Thoracic aorta (tissue), 2 donors: ENCODE measurements at places on chromosomes 2 and 18. TPM values are rescaled to one million over a fixed set of nuclear protein-coding genes. Genes with fewer than 3 reads are reported as not detected.

GRCh38 chr2:4898706-4899105 lies 793.5 kb upstream of the SOX11 start:
- no peaks in the 10 kb centered on the region for H3K27me3 ChIP-seq
- DNase-seq, result no peak
- H3K27ac ChIP-seq, result no peak overlapping the region
- no peaks in the 10 kb centered on the region for H3K36me3 ChIP-seq
- no peak overlapping the region for H3K4me3 ChIP-seq
- no peaks in the 10 kb centered on the region for H3K4me1 ChIP-seq

DNA sequence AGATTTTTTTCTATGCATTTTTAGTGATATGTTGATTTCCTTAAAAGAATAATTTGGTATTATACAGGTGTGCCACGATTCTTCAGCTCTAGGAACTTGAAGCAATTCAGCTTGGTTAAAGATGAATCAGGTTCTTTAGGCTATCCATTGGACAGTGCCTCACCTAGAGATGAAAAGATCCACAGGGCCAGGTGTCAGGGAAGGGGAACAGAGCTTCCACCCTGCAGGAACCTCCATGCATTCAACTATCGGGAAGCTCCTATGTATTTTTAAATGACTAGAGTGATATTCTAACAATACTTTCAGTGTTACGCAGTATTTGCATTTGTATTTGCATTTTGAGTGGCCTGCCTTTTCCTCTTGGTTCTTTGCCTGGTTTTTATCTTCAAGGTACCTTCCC lies 40.2 kb downstream of the PKP4 start:
- H3K4me1 ChIP-seq, result peaks cover 10% of the 10 kb centered on the region
- DNase-seq, result no peak
- no peak overlapping the region for H3K27ac ChIP-seq
- H3K27me3 ChIP-seq, result no peaks in the 10 kb centered on the region
- no peaks in the 10 kb centered on the region for H3K36me3 ChIP-seq

DNA sequence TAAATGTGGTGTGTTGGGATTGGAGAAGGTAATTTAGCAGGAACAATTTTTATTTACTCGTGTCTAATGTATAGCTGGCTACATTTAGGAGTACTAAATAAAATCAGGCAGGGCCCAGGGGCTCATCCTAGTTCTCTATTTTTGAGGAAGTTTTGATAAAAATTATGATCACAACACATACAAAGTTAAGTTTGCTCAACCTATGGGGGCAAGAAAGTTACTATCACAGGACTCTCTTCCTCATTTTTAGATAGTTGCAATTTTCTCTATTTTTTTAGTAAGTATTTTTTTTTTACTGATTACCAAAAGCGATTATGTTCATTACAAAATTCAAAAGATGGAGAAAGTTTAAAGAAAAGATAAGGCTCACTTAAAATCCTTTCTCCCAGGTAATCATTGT lies 60.0 kb upstream of the RPE start:
- no peak overlapping the region for H3K27ac ChIP-seq
- no peak overlapping the region for H3K4me3 ChIP-seq
- no peaks in the 10 kb centered on the region for H3K4me1 ChIP-seq
- H3K27me3 ChIP-seq, result no peaks in the 10 kb centered on the region

DNA sequence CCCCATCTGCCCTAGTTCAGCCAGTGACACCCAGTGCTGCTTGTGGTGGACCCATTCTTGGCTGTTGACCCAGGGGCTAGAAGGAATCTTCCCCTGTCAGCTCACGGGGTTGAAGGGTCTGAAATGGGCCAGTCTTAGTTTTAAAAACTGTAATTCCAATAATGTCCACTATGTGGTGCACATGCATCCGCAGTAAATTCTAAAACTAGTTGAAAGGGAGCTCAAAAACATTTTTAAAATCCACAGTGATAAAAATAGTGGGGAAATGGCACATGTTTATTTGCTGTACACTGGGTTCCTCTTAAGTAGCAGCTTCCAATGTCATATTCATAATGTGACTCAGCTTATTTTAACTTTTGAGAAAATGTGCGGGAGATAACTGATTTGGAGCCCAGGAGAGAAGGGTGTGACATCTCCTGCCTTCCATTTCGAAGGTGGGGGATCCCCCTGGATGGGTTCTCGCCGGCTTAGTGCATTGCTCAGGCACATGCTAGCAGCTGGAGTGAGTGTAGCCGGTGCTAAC lies 32.8 kb downstream of the GRHL1 start:
- no peaks in the 10 kb centered on the region for H3K27me3 ChIP-seq
- H3K4me3 ChIP-seq, result peak overlapping the region; percentile 3
- no peak for DNase-seq
- H3K27ac ChIP-seq, result peak overlapping the region; percentile 60
- H3K4me1 ChIP-seq, result peaks cover 44% of the 10 kb centered on the region

DNA sequence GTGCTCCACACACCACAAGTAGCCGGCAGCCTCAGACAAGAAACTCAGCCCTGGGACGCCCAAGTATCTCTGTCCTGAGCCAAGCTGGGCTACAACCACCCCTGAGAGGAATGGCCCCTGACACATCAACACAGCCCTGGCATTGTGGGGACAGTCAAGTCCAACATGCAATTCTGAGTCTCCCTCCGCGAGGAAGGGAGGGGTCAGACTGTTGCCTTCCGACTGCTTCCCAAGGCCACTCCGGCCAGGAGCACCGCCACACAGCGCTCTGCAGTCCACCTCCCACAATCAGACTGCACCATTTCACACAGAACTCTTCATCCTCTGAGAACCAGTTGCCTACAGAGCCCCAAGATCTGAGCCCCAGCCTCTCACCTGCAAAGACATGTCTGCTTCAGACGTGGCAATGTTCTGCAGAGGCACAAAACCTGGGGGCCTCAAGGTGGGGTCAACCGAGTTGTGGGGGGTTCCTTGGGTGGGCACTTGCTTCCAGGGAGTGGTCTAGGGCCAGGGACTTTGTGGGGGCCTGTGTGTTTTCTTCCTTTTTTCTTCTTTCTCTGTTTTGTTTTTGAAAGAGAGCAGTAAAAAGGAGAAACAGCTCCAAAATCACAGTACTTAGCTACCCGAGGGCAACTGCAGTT lies 76.7 kb upstream of the SALL3 start:
- H3K27ac ChIP-seq, result no peak overlapping the region
- no peak overlapping the region for H3K4me3 ChIP-seq
- no peak for DNase-seq
- H3K27me3 ChIP-seq, result no peaks in the 10 kb centered on the region
- no peaks in the 10 kb centered on the region for H3K36me3 ChIP-seq

CXXC1 gene
- 47.9 TPM for total RNA-seq

- no peak overlapping the region for H3K4me3 ChIP-seq
- no peaks in the 10 kb centered on the region for H3K36me3 ChIP-seq
- no peak for DNase-seq
These were observed 6.0 kb downstream of the SLC39A10 start for GRCh38 chr2:195663007-195663406.

GRCh38 chr18:74534150-74534969 lies at the start of gene CNDP1:
Gene CNDP1, plus strand, starts transcription at chr18:74534500. Its CDS starts 168 bp downstream, at chr18:74534668.
- DNase-seq, result no peak
- no peaks in the 10 kb centered on the region for H3K27me3 ChIP-seq
- H3K4me1 ChIP-seq, result no peaks in the 10 kb centered on the region
- H3K4me3 ChIP-seq, result no peak within 1 kb of the TSS

C1QL2 gene
- total RNA-seq, result not detected

CD207 gene
- total RNA-seq, result 0.27 TPM

- peak overlapping the region; percentile 98 for H3K4me3 ChIP-seq
- no peaks in the 10 kb centered on the region for H3K27me3 ChIP-seq
- H3K27ac ChIP-seq, result peak overlapping the region; percentile 98
These were observed 1.1 kb downstream of the CYBRD1 start for GRCh38 chr2:171523088-171524017.

RAPGEF4 gene
- total RNA-seq, result 9.9 TPM

- no peaks in the 10 kb centered on the region for H3K4me1 ChIP-seq
- no peaks in the 10 kb centered on the region for H3K36me3 ChIP-seq
- H3K27me3 ChIP-seq, result no peaks in the 10 kb centered on the region
- H3K4me3 ChIP-seq, result no peak overlapping the region
- no peak for DNase-seq
- no peak overlapping the region for H3K27ac ChIP-seq
These were observed 663 bp downstream of the TRIM54 start for GRCh38 chr2:27282892-27283291.

DNA sequence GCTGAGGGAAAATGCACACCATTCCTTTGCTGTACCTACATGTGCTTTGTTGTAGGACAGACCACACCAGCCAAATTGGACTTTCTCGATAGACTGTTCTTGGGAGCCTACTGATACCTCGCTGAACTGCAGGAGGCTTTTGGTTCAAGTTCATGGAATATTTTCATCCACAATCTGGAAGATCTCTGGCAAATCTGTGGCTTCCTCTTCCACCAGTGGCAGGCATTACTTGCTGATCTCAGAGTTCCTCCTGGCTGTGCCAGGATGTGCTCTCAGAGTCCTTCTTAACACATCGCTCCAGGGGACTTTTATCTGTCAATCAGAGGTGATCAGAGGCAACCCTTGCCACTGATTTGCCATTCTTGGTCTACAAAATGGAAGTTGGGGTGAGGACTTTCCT lies 87.7 kb downstream of the PTGR3 start:
- H3K27me3 ChIP-seq, result no peaks in the 10 kb centered on the region
- no peaks in the 10 kb centered on the region for H3K36me3 ChIP-seq
- H3K27ac ChIP-seq, result no peak overlapping the region
- no peak overlapping the region for H3K4me3 ChIP-seq
- H3K4me1 ChIP-seq, result no peaks in the 10 kb centered on the region

DNA sequence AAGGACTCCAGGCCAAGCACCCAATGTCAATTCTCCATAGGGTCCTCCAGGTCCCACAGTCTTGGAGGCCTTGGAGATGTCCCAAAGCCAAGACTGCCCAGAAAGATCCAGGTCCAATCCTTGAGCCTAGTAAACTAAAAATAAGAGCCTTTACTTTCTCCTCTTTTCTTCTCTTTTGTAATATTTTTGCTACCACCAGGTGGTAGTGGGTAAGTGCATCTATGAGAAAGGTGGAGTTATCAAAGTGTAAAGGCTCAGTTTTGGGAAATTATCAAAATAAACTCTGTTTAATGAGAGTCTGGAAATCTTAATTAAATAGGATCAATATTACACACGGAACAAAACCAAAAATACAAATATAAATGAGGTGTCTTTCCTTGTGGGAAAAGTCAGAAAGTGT lies 276.4 kb downstream of the ALK start:
- DNase-seq, result no peak
- no peaks in the 10 kb centered on the region for H3K27me3 ChIP-seq
- no peak overlapping the region for H3K4me3 ChIP-seq
- H3K27ac ChIP-seq, result no peak overlapping the region

- no peaks in the 10 kb centered on the region for H3K4me1 ChIP-seq
- no peaks in the 10 kb centered on the region for H3K36me3 ChIP-seq
- H3K4me3 ChIP-seq, result no peak overlapping the region
- no peaks in the 10 kb centered on the region for H3K27me3 ChIP-seq
These were observed 18.8 kb downstream of the YPEL5 start for GRCh38 chr2:30165617-30166016.

GRCh38 chr2:179952658-179953057 lies 54.4 kb downstream of the CWC22 start:
- no peak for DNase-seq
- H3K4me1 ChIP-seq, result no peaks in the 10 kb centered on the region
- no peak overlapping the region for H3K27ac ChIP-seq
- peaks cover 42% of the 10 kb centered on the region for H3K36me3 ChIP-seq
- H3K4me3 ChIP-seq, result no peak overlapping the region

DNA sequence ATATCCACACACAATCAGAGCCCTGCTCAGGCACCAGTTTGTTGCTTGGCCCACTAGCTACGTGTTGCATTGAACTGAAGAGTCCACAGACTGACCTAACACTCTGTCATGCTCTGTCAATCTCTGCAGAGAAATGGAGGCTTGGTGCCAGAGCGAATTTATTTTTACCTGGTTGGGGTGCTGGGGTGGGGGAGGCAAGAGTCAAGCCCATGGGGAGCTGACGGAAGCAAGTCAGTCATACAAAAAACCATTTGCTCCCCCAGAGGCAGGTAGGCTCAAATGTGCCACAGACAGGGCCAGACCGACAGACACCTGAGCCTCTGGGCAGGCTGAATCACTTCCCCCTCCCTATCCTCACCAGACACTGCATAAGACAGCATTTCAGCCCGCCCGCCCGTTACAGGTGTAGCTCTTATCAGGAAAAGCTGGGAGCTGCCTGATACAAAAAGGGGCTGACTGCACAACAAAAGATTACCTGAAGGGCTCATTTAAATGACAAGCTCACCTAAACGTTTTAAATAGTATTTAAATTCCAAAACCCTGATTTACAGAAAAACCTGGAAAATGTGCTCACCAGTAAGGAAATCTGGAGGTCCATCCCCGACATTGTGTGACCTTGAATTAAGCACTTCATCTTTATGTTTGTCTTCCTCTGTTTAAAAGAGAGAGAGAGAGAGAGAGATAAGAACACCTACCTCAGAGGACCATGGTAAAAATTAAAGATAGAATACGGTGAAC lies 2.1 kb upstream of the PCBP1 start:
- H3K4me3 ChIP-seq, result peak overlapping the region; percentile 91
- H3K4me1 ChIP-seq, result peaks cover 51% of the 10 kb centered on the region
- H3K36me3 ChIP-seq, result peaks cover 7% of the 10 kb centered on the region
- no peak for DNase-seq
- no peaks in the 10 kb centered on the region for H3K27me3 ChIP-seq

DNA sequence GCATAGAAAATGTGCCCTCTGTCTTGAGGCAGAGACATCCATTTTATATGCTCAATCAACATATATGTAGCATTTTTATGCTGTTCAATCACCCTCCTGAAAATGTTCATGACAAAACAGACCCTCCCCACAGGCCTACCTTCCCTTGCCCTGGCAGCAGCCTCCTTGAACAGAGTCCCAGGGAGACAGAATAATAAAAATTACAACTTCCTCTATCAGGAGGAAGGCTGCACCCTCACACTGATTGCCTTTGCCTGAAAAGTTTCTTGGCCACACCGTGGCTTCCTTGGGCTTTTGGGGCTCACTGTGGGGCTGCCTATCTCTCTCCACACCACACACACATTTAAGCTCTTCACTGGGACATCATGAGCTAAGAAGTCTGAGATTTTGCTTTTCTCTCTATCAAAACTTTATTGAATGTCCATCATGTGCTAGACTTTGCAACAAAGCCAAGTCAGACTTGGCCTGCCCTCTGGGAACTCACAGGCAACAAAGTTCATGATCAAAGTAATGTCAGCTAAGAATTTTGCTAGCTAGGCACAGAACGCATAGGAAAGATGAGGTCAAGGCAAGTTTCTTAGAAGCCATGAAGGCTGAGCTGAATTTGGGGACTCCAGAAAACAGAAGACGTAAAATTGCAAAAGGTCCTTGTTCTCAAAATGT lies 101.6 kb downstream of the BCL2L11 start:
- no peaks in the 10 kb centered on the region for H3K4me1 ChIP-seq
- H3K4me3 ChIP-seq, result no peak overlapping the region
- no peaks in the 10 kb centered on the region for H3K36me3 ChIP-seq
- no peak for DNase-seq
- no peaks in the 10 kb centered on the region for H3K27me3 ChIP-seq

GALR1 gene
- 0.28 TPM for total RNA-seq
